ENCODE measurements at places on chromosomes 4 and X. TPM values are rescaled to one million over a fixed set of nuclear protein-coding genes. Genes with fewer than 3 reads are reported as not detected.

GRCh38 chr4:37978248-37978924 is 18.2 kb downstream of the PTTG2 start:
- no peak for DNase-seq
- no peaks in the 10 kb centered on the region for H3K27me3 ChIP-seq
- no peaks in the 10 kb centered on the region for H3K36me3 ChIP-seq
- H3K27ac ChIP-seq: no peak overlapping the region
- H3K4me1 ChIP-seq: peaks cover 19% of the 10 kb centered on the region
- H3K4me3 ChIP-seq: no peak overlapping the region

DNA sequence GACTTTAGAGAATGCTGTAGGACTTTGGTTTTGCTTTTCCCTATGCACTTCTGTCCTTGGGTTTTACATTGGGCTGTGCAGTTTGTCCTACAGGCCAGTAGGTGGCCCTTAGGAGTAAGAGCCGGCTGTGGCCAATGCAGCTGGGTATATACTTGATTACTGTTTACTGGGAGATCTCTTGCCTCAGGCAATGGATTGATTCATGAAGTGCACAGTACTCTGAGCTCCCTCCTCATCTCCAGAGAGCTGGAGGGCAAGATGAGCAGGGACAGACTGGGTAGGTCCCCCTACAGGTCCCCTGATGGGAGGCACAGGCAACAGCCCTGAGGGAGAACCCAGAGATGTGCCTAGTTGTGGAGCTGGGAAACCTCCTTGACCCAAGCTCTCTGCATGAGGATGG is 103.8 kb upstream of the QRFPR start:
- no peaks in the 10 kb centered on the region for H3K36me3 ChIP-seq
- peak; percentile 72 for DNase-seq
- no peak overlapping the region for H3K27ac ChIP-seq
- no peaks in the 10 kb centered on the region for H3K27me3 ChIP-seq
- H3K4me1 ChIP-seq: no peaks in the 10 kb centered on the region

DNA sequence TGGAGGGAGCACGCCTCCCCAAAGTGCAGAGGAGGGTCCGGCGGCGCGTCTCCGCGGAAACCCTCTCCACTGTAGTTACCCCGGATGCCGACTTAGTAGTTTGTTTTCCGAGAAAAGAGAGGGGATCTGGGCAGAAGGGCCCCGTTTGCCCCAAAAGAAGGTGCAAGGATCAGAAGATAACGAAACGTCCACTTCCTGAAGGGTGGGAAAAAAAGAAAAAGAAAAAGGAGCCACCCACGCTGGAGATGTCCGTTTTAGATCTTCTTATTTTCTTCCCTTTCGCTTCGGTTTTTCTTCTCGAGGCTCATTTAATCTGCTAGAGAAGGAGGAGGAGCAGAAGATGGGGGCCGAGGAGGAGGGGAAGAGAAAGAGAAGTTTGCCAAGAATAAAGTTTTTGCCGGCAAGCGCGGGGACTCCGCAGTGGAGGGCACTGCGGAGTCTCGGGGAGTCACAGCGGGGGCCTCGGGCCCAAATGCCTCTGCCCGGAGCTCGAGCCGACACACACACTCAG is 517 bp downstream of the LEF1 start:
- H3K4me3 ChIP-seq: peak overlapping the region; percentile 34
- peaks cover 30% of the 10 kb centered on the region for H3K27me3 ChIP-seq
- no peak for DNase-seq
- no peak overlapping the region for H3K27ac ChIP-seq

Gene PRDX4
- total RNA-seq: 86.7 TPM

- H3K27me3 ChIP-seq: no peaks in the 10 kb centered on the region
- no peak for DNase-seq
- no peak overlapping the region for H3K27ac ChIP-seq
- H3K4me3 ChIP-seq: no peak overlapping the region
- H3K36me3 ChIP-seq: no peaks in the 10 kb centered on the region
- no peaks in the 10 kb centered on the region for H3K4me1 ChIP-seq
Measured at GRCh38 chr4:79915246-79915645, 157.8 kb downstream of the ANTXR2 start.

DNA sequence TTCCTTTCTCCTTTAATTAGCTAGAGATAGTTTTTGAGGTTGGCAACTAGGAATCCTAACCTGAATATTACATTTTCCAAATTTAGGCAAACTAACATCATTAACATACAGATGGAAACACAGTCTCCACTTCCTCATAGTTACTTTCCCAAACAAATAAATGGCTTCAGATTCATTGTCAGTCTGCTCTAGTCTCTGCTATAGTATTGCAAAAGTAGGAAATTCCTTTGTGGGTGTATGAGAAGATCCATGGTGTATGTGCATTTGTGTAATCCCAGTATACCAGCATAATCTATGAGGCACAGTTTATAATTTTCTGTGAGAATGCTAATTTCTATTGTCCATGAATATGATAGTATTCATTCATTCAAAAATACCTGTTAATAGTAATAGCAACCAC is 3.0 kb upstream of the NDP start:
- peaks cover 25% of the 10 kb centered on the region for H3K27me3 ChIP-seq
- H3K27ac ChIP-seq: no peak overlapping the region
- DNase-seq: no peak
- no peaks in the 10 kb centered on the region for H3K36me3 ChIP-seq

- no peak overlapping the region for H3K4me3 ChIP-seq
- no peaks in the 10 kb centered on the region for H3K36me3 ChIP-seq
- peak overlapping the region; percentile 10 for H3K27ac ChIP-seq
Measured at GRCh38 chr4:38025665-38026064, 65.5 kb downstream of the PTTG2 start.

Gene TMEM150C
- total RNA-seq: 92.1 TPM

GRCh38 chr4:98565681-98566301 is 92.6 kb downstream of the TSPAN5 start:
- H3K4me1 ChIP-seq: no peaks in the 10 kb centered on the region
- H3K36me3 ChIP-seq: no peaks in the 10 kb centered on the region
- no peaks in the 10 kb centered on the region for H3K27me3 ChIP-seq
- H3K27ac ChIP-seq: no peak overlapping the region
- DNase-seq: no peak

DNA sequence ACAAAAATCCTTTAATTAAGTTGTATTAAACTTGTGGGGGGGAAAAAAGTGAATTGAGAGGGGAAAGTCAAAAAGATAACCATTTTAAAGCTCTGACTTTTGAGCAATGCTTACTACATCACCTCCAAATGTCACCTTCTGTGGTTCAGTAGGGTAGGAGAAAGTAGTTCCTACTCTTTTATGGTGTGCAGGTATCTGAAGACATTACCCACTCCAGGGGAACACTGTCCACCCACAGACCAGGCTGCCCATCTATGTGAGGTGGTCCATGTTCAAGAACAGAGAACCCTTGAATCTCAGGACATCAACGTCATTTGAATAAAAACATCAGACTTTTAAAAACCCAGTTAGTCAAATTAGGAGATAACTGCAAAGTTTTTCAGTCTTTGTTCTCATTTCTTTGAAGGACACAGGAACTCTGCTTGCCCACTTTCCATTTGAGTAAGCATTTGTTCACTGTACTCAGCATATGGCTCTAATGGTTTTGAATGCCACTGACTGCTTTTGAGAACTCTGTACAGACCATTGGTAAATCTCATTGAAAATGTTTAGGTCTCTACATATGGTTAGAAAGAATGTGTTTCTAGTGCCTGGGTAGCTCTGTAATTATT is 18.4 kb downstream of the NMU start:
- H3K27ac ChIP-seq: no peak overlapping the region
- no peaks in the 10 kb centered on the region for H3K36me3 ChIP-seq
- no peaks in the 10 kb centered on the region for H3K4me1 ChIP-seq
- no peaks in the 10 kb centered on the region for H3K27me3 ChIP-seq
- DNase-seq: no peak
- no peak overlapping the region for H3K4me3 ChIP-seq

GRCh38 chr4:6887591-6888371 is 21.8 kb upstream of the TBC1D14 start:
- no peak overlapping the region for H3K4me3 ChIP-seq
- peak overlapping the region; percentile 79 for H3K27ac ChIP-seq
- DNase-seq: no peak

Gene FRMD7
- total RNA-seq: not detected

Measured in adrenal gland (tissue), 19 donors.